Stimulated activated CD8-positive, alpha-beta memory T cell treated with anti-CD3 and anti-CD28 coated beads, Interleukin-4, amount 100 ng/mL, for 1 hour (primary cell): ENCODE measurements at places on chromosomes 5 and 9.

- DNase-seq = no peak
Observed at GRCh38 chr9:87602933-87603643, 105.4 kb downstream of the DAPK1 start.

- no peak for DNase-seq
Observed at GRCh38 chr5:77087484-77088261, 588 bp upstream of the ZBED3 start.

DNA sequence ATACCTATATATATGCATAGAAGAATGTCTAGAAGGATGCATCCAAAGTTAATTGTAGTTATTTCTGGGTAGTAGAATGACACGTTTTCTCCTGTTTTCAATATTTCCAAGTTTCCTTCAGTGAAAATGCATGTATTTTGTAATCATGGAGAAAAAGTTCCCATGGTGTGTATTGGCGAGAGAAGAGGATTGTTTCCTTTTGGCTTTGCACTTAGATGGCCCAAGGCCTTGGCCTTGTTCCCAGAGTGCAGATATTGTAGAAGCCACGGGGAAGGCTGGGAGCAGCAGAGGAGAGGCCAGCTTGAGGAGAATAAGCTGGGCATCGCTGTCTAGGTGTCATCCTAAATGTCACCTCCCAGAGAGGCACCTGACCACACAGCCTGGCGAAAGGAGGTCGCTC lies 44.0 kb downstream of the IRF1 start:
- no peak for DNase-seq

DNA sequence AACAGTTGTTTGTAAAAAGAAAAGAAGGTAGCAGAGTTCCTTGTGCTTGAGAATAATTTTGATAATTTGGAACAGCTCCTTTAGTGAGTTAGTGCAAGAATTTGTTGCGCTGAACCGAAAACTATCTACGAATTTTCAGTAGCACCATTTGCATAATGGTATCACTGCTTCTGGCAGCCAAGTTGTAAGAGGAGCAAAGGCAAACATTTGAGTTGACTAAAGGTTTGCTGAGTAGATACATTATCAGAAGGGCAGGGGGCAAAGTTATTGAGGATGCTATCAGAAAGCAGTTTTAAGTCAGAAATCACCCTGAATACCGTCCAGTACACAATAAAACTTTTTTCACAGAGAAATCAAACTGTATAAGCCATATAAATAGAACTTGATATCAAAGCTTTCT lies 181.5 kb upstream of the MOCS2 start:
- no peak for DNase-seq

DNA sequence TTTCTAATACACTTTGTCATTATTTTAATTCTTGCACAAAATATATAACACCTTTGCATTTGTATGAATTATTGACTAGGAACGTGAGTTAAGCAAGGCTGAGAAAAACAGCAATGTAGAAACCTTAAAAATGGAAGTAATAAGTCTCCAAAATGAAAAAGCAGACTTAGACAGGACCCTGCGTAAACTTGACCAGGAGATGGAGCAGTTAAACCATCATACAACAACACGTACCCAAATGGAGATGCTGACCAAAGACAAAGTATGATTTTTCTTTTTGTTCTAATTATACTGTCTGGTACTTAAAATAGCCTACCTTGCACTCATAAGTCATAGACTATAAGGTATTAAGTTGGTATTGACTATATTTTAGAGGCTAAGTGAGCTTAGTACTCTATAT lies 34.4 kb downstream of the RAD50 start:
- no peak for DNase-seq

- no peak for DNase-seq
Observed at GRCh38 chr5:170273968-170274710, 23.4 kb downstream of the LCP2 start.
